ENCODE measurements at places on chromosomes 5 and 9.

GRCh38 chr5:171832775-171833174 lies 47.2 kb downstream of the SMIM23 start:
- no peak for DNase-seq

DNA sequence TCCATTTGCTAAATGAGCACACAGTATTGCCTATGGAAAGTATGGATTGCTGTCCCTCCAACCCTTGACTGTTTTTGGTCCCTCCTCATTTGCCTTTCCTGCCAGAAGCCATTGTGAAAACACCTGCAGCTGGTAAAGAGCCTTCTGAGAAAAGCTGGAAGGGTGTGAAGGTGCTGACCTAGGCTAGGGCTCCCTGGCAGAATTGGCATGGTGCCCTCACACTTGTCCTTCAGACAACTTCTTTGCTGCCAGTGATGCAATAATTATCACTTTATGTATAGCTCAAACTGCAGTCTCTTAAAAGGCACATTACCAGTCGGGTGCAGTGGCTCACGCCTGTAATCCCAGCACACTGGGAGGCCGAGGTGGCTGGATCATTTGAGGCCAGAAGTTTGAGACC lies 4.2 kb downstream of the TXNDC15 start:
- DNase-seq = no peak

DNA sequence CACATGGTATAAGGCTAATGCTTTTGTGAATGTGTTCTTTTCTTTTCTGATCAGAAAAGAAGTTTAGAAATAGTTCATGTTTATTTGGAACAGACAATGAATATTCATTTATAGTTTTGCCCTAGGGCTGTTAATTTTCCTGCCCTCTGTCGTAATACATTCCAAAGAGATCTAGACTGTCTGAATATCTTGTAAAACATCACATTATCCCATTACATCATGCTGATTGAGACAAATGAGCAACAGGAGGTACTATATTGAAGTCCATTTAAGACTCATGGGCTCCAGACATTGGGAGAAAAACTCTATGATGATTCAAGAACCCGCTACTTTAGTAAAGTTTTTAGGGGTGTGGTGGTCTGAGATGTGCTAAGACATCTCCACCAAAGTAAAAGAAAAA lies 121.2 kb upstream of the MAP1B start:
- DNase-seq = no peak

DNA sequence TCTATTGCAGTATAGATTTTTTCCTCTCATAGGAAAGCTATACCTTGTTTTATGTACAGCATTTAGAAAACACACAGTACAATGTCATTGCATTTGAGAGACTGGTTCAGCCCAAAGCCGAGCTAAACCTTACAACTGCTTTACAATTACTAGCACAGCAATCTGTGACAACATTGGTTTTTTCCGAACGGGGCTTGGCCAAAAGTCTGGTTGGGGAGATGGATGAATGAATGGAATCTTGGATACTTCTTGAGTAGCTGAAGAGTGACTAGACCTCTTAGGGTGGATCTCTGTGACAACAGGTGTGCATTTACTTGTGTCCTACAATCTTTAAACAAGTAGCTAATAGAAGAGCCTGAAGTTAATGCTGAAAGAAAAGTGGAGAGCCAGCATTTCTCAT lies 1.2 kb downstream of the SGCD start:
- DNase-seq = no peak

GRCh38 chr5:73151766-73152410 lies 21.1 kb upstream of the TMEM174 start:
- DNase-seq = no peak

GRCh38 chr5:42057254-42057690 lies 132.2 kb downstream of the FBXO4 start:
- DNase-seq = peak; percentile 34

- DNase-seq = peak; percentile 30
Measured at GRCh38 chr5:169302491-169303118, 1.7 kb upstream of the SLIT3 start.

DNA sequence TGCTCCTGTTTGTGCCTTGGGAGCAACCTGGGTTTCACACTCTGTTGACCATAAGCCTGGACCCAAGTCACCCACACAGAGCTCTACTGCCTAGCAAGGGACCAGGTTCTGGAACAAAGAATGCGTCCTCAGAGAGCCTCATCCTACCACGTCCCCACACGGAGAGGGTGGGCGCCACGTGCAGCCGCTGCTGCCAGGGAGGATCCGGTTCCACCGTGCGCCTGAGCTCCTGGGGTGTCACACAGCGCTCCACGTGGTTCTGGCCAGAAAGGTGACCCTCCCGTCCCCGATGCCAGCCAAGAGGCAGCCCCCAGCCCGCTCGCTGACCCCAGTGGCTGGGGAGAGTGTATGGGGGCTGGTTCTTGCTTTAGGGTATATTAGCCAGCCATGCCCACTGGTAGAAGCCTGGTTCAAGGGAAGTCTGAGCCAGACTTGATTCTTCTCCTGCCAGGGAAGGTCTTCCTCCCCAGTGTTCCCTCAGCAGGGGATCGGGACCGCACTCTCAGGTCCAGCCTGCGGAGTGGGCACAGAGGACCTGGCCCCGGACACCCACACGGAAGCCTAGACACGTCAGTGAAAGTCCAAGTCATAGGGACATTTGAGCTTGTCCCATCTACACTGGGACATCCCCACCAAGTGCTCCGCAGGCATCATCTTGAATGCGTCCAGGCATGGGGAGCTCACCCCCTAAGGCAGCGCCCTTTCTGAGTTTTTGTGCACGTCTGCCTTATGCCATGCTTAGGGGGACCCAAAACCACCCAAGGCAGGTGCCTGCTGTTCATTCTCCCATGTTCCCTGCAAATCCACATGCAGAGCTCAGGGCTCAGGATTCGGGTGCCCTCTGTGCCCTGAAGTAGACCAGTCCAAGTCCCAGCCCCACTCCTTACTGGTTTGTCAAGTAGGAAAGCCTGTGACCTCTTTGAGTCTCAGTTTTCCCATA lies 2.4 kb downstream of the FCN1 start:
- DNase-seq = no peak

- DNase-seq = no peak
Measured at GRCh38 chr9:136365775-136366222, 2.3 kb upstream of the DNLZ start.

DNA sequence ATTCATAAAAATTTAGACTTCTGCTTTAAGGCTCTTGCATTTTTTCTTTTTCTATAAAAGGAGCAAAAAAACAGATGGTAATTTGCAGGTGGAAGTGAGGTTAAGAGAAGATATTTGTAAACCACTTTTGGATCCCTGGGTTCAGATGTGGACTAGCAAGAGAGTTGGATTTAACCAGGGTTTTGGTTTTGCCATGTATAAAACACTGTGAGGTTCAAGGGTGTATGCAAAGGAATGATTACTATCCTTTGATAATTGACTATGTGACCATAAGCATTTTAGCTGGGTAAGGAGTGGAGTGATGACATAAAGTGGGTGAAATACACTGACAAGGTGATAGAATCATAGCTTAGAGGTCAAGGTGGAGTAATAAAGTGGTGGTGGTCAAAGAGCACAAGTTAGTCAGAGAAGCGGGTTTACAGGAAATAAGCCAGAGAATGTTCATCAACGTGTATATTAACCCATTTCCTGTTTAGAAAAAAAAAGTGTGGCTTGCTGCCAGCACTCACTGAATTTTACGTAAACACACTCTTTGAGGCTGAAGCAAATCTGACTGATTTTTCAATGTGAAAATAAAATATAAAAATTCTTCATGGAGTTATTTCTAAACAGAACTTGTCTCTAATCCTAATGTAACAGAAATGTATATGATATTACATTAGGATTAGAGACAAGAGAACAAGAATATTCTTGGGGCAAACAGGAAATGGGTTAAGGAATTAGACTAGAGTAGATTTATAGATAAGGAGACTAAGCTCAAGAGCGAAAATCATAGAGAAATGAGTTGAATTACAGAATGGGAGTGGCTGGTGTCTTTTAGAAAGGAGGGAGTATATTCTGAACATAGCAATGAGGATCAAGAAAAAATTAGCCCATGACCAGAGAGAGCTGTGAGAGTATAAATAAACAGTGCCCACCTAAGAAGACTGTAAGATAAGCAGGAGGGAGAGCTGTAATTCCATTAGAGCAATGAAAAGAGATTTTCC lies 74.5 kb downstream of the CDKN2A start:
- DNase-seq = no peak

- DNase-seq = no peak
Measured at GRCh38 chr5:137563646-137564397, 64.7 kb upstream of the SPOCK1 start.

DNA sequence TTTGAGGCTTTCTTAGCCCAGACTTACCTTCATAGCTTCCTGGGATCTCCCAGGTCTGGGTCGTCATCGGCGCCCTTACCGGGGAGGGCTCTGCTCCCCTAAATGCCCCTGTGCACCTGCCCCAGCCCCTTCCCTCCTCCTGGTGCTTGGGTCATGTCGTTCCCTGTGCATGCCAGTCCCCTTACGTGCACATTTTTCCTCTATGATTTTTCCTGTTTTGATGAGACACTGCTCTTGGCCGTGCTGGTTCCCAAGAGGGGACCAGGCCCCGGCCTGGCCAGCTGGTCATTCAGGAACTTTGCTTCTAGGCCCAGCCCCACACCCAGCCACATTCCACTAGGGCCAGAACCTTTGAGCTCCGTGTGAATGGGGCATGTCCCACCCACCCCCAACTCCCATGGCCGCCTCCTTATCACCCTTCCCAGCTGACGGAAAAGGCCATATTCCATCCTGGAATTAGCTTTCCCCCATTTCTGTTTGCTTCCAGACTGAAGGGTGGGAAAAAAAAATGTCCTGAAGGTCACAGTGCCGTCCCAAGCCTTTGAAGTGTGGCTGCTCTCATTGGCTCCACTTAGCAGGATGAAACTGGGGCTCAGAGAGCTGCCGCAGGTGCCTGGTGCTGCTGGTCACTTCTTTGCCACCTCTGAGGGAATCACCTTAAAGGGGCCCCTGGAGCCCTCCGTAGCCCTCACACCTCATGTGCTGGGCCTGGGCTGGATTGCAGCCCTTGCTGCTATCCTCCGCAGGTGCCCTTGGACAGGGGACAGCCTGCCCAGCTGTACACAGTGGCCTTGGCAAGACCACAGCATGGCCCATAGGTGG lies 25.1 kb downstream of the ERGIC1 start:
- DNase-seq = no peak

DNA sequence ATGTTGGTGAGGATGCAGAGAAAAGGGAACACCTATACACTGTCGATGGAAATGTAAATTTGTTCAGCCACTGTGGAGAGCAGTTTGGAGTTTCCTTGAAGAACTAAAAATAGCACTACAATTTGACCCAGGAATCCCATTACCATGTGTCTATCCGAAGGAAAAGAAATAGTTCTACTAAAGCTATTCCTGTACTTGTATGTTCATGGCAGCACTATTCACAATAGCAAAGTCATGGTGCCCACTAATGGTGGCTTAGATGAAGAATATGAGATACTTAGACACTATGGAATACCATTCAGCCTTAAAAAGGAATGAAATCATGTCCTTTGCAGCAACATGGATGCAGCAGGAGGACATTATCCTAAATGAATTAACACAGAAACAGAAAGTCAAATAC lies 50.2 kb upstream of the CAST start:
- DNase-seq = no peak

DNA sequence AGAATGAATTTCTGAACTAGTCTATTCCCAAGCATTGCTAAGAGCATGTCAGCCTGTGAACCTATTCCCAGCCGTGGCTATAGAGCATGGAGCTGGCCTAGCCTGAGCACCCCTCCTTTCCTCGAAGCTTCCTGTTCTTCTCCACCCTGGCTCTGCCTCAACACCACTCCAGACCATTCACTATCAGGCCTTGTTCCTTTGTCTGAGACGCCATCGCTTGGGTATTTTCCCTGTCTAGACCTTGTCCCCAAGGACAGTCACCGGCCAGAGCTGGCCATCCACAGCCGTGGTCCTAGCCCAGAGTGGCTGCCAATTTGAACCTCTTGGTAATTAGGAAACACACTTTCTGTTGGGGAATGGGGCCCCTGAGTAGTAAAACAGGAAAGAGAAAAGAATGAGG lies 105.8 kb downstream of the LIFR start:
- DNase-seq = no peak

- DNase-seq = no peak
Measured at GRCh38 chr9:6330958-6331634, 2.9 kb downstream of the TPD52L3 start.

DNA sequence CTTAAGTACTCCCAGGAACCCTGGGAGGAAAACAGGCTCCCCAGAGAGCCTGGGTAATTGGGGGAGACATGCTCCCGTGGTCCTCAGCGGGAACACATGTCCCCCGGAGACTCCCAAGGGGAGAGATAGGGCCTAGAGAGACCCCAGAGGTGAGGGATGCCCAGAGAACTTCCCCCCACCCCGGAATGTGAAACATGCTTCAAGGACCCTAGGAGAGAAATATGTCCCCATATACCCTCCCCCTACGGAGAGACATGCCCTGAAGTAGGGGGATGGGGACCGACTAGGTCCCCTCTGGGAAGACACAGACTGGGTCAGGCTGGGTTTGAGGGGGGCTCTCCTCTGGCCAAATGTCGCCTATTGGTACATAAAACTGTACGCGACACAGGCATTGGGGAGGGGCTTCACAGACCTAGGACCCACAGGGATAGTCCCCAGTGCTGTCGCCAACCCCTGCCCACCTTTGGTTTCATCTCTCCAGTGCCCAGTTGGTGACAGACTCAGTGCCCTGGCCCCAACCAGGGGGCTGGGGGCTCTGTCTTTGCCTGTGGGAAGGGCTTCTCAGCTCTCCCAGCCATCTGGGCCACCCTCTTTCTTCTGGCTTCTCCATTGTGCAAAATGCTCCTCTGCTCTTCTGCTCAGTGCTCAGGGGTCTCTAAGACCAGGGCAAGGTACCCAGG lies 26.9 kb downstream of the PCDH1 start:
- DNase-seq = no peak

DNA sequence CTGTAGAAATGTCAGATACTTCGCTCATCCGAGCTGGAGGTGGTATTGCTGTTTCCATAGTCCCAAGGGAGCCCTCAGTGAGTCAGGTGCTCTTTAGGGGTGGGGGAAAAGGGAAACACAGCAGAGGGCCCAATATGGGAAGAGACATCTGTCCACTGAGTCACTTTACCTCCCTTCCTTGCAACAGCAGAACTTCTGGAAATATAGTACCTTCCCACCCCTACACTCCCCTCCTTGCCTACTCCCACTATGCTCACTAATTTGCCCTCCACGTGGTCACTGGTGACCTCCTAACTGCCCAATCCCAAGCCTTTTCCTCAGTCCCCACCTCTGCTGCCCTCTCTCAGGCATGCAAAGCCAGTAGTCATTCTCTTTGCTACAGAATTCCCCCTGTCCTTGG lies 1.9 kb downstream of the HK3 start:
- no peak for DNase-seq

GRCh38 chr5:78604689-78605285 lies 43.8 kb downstream of the LHFPL2 start:
- no peak for DNase-seq

GRCh38 chr5:137712139-137712667 lies 23.7 kb downstream of the KLHL3 start:
- no peak for DNase-seq

All from T-helper 9 cell (primary cell).